ENCODE measurements at places on chromosomes 1 and 21. TPM values are rescaled to one million over a fixed set of nuclear protein-coding genes. Genes with fewer than 3 reads are reported as not detected.

ANGPTL7 gene
- not detected for total RNA-seq

PHTF1 gene
- 54.6 TPM for total RNA-seq

VCAM1 gene
- 15.0 TPM for total RNA-seq

TMEM269 gene
- not detected for total RNA-seq

DIRAS3 gene
- 0.98 TPM for total RNA-seq

NTMT2 gene
- total RNA-seq = not detected

COL6A1 gene
- total RNA-seq = 27.1 TPM

SLC5A9 gene
- not detected for total RNA-seq

PCSK9 gene
- total RNA-seq = not detected

SLC44A3 gene
- 2.4 TPM for total RNA-seq

PBX1 gene
- 12.1 TPM for total RNA-seq

OSCP1 gene
- 4.1 TPM for total RNA-seq

ARHGEF10L gene
- total RNA-seq = 0.98 TPM

MAP3K21 gene
- 0.19 TPM for total RNA-seq

NBPF3 gene
- total RNA-seq = 1.8 TPM

BATF3 gene
- 1.2 TPM for total RNA-seq

OR2L5 gene
- total RNA-seq = not detected

DCDC2B gene
- total RNA-seq = not detected

TFF2 gene
- not detected for total RNA-seq

EVA1B gene
- 101 TPM for total RNA-seq

LRRC71 gene
- total RNA-seq = 0.33 TPM

TEDDM1 gene
- not detected for total RNA-seq

ACBD3 gene
- total RNA-seq = 38.7 TPM

C1orf56 gene
- total RNA-seq = 2.5 TPM

LCE3D gene
- not detected for total RNA-seq

NBPF6 gene
- total RNA-seq = not detected

IFI16 gene
- total RNA-seq = 150 TPM

LBR gene
- 43.8 TPM for total RNA-seq

MYOC gene
- not detected for total RNA-seq

MUTYH gene
- 9.0 TPM for total RNA-seq

MX1 gene
- 4.7 TPM for total RNA-seq

HEYL gene
- total RNA-seq = 0.38 TPM

FCRLB gene
- 0.65 TPM for total RNA-seq

C1orf141 gene
- total RNA-seq = not detected

C1QB gene
- total RNA-seq = not detected

OR2T35 gene
- total RNA-seq = not detected

ARHGEF16 gene
- 1.1 TPM for total RNA-seq

IQGAP3 gene
- 19.6 TPM for total RNA-seq

SERPINC1 gene
- total RNA-seq = not detected

NES gene
- total RNA-seq = 81.7 TPM

ADAMTS4 gene
- total RNA-seq = 14.0 TPM

EXTL2 gene
- 25.8 TPM for total RNA-seq

KRTAP13-2 gene
- not detected for total RNA-seq

COL11A1 gene
- under 0.01 TPM for total RNA-seq

RGS5 gene
- total RNA-seq = 14.9 TPM
